ENCODE measurements at places on chromosomes 4 and X.
A peak's percentile ranks its signal among the peaks of the same experiment; 100 is the strongest.

GRCh38 chr4:189035654-189036053 is 896.4 kb downstream of the TRIML1 start:
- DNase-seq, result no peak

GRCh38 chrX:103674531-103675454 is 11.7 kb downstream of the MORF4L2 start:
- DNase-seq, result no peak

DNA sequence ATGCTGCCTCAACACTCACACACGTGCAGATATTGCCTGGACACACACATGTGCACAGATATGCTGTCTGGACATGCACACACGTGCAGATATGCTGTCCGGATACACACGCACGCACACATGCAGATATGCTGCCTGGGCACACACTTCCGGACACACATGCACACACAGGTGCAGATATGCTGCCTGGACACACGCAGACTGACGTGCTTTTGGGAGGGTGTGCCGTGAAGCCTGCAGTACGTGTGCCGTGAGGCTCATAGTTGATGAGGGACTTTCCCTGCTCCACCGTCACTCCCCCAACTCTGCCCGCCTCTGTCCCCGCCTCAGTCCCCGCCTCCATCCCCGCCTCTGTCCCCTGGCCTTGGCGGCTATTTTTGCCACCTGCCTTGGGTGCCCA is 14.7 kb downstream of the FGFRL1 start:
- DNase-seq, result peak; percentile 20

DNA sequence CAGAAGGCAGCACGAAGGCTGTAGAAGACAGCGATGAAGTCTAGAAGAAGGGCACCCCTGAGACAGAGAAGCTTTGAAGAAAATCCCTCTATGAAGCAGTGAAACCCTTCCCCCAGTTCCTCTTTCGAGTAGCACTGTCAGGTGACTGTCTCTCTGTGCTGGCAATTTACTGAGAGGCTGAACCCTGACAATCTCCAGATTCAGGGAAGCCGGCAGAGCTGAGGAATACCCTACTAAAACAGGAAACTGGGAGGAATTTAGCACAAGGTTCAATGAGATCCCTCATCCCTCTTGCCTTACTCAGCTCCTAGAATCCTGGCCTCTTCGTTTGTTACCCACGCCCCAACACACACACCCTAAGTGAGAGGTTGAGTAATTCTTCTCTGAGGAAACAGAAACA is 239.7 kb upstream of the NOCT start:
- DNase-seq, result no peak

DNA sequence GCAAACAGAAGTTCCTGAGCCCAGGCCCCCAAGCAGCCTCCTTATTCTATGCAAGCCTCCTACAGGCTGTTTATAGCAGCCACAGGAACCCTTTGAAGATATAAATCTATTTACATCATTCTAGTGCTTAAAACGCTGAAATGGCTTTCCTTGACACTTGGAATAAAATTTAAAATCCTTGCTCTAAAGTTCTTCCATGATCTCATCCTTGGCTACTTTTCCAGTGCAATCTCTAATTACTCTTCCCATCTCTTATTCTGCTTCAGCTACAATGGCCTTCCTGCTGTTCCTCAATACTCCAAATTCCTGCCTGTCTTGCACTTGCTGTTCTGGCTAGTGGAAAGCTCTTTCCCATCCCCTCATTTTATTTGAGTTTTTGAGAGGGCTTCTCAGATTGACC is 634.2 kb upstream of the NR3C2 start:
- DNase-seq, result no peak

DNA sequence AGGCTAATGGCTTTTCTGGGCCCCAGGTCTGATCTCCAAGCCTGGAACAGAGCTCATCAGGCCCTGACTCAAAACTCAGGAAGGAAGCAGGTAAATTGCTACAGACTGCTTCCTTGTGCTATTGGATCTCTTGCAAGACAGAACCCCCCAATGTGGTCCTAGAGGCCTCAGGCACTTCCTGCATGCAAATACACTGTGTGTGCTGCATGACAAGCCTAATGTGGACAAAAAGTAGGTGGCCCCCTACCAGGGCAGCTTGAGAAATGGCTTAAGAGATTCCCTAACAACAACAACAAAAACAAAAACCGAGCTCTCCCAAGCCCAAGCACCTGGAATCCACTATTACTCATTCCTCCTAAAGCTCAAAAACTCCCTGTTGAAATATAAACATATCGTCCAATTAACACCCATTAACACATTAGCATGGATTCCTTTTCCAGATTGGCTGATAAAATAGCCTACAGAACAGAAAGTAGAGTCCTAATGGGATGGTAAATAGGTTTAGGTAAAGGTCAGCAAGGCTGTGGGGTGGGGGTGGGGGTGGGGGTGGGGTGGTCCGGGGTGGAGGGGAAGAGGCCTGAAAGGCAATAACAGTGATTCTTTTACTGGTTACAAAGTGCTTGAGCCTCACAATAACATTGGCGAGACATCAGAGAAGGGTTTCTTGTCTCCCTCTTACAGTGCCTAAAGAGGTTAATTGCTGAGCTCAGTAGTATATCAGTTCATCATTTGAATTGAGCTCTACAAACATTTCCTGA is 24.1 kb upstream of the FGF16 start:
- no peak for DNase-seq

- no peak for DNase-seq
These were observed 475.5 kb downstream of the CCSER1 start for GRCh38 chr4:90602726-90603125.

- DNase-seq, result no peak
These were observed 15.4 kb upstream of the FAM9C start for GRCh38 chrX:13059637-13060499.

DNA sequence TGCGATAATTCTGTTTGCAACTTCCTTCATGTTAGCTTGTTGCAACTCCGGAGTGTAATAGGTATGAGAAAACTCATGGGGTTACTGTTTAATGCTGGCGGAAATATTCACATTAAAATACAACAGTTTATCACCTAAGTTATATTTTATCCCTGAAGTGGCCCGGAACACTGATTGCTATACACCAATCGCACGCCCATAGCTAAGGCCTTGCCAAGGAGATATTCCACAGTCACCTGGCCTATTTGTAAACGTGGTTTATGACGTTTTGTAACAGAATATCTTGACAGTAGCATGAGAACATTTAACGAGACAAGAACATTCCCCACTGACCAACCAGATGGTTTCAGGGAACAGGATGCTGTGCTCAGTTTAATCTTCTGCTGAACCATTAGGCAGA is 23.2 kb upstream of the FAM90A26 start:
- DNase-seq, result no peak

GRCh38 chr4:174521800-174522182 is 497 bp downstream of the HPGD start:
- DNase-seq, result no peak

DNA sequence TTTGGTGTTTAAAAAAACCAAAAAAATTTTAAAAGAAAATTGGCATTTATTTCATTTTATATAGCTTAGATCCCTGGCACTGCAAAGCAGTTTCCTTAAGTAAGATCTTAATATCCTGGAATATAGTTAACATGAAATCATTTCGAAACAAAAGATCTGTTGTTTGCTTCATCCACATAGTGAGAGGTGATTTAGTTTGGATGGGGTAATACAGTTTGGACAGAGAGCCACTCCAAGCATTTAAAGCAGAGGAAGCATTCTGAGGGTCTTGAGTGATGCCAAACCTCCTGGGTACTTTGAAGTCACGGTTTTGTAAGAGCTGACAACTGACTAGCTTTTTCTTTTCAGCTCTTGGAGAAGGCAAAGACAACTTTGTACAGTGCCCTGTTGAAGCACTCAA is 28.7 kb downstream of the NOCT start:
- DNase-seq, result peak; percentile 19

- no peak for DNase-seq
These were observed 823 bp upstream of the MAN2B2 start for GRCh38 chr4:6573986-6574746.

DNA sequence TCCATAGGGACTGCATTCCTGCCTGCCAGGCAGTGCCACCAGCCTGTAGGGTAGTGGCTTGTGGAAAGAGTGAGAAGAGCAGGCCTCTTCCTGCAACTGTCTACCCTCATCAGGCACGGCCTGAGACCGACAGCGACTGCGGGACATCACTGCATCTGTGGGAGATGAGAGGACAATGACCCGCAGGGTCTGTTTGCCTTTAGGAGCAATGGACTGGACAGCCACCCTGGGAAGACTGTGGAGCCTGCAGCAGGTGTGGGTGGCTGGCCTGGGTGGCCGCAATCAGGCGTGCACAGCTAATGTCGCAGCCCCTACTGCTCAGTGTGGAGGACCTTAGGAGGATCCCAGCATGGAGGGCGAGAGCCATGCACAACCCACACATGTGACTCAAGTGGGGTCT is 227.9 kb downstream of the PTTG2 start:
- DNase-seq, result no peak

- DNase-seq, result no peak
These were observed 170.1 kb downstream of the LARP7 start for GRCh38 chr4:112807083-112807482.

- DNase-seq, result peak; percentile 27
These were observed 105.9 kb downstream of the SH3RF1 start for GRCh38 chr4:169164669-169165415.

- DNase-seq, result no peak
These were observed 42.5 kb upstream of the TLR2 start for GRCh38 chr4:153641532-153641931.

GRCh38 chr4:15695729-15696128 is 7.1 kb upstream of the BST1 start:
- DNase-seq, result no peak

DNA sequence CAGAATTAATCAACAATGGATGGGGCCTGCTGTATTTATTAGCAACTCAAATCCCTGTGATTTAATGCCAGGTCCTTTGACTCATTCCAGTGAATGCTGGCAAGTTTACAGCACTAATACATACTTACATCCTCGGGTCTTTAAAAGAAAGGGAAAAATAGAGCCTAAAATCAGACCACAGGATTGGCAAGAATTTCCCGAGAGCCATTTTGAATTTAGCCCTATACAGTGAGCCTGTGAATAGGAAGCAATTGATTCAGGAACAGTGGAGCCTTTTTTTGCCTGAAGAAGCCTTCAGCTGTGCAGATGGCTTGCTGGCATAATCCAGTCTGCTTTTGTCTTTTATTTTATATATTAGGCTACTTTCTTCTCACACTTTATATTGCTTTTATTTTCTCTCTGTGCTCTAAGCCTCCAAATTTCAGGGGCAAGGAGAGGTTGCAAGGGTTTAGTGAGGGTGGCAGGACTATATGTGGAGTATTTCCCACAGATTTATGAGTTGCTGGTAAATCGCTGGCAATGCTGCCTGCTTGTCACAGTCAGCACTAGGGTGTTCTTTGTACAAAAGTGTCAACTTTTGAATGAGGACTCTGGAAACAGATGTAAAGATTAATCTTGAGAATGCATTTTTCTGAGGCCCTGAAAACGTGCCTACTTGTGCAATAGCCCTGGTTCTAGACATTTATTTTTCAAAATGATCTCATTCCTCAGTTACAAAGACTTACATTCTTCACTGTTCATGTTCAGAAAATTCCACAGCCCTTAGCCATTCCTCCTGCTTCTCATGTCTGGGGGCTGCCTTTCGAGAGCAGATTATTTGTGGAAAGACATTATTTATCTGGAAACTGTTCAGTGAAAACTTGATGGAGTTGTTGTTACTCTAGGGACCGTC is 303.5 kb downstream of the SPRY1 start:
- peak; percentile 98 for DNase-seq

GRCh38 chr4:147123146-147123545 is 177.5 kb upstream of the TTC29 start:
- DNase-seq, result no peak

- DNase-seq, result no peak
These were observed 52.1 kb upstream of the CAPN6 start for GRCh38 chrX:111322231-111322855.

- peak; percentile 84 for DNase-seq
These were observed 353.0 kb downstream of the IDS start for GRCh38 chrX:149151805-149152757.

- peak; percentile 75 for DNase-seq
These were observed 53.0 kb downstream of the DCUN1D4 start for GRCh38 chr4:51895816-51896408.

GRCh38 chrX:113743069-113743468 is 840.8 kb upstream of the HTR2C start:
- DNase-seq, result no peak

DNA sequence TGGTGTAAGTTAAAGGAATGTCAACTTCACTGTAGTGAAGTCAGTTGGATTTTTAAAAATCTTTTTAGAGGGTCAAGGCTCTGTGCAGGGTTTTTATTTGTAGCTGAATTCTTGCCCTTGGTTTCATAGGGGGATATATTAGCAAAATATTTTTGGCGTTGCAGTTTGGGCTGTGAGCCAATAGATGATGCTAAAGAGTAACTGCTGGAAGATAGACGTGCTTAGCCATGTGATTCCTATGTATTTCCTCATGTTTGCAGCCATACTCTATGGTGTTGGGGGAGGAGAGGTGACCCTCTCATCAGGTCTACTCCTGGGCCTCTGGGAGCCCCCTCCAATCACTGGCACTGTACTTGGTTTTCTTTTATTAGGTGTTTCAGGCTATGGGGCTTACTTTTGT is 246.7 kb upstream of the ARHGAP24 start:
- no peak for DNase-seq

- DNase-seq, result peak; percentile 72
These were observed 14.1 kb upstream of the STX18 start for GRCh38 chr4:4555916-4556315.

- no peak for DNase-seq
These were observed 49.7 kb upstream of the GATB start for GRCh38 chr4:151810476-151810875.

GRCh38 chrX:1249101-1249887 is 19.3 kb upstream of the CSF2RA start:
- no peak for DNase-seq

DNA sequence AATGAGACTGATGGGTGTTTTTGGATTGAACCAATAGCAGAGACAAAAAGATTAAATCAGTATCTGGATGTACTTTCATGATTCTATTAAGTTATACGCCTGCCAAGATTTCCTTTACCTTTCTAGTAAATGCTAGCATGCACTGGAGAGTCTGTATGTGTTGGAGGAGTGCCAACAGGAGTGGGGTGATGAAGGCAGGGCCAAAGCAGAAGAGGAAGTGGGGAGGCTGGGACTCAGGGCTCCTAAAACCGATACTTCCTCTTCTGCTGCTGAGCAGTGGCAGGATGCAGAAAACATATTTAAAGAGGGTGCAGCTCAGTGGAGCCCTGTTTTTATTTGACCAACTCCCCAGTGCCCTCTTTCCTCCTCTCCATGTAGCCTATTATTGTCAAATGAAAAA is 5.6 kb downstream of the CYSLTR1 start:
- no peak for DNase-seq

GRCh38 chrX:17703201-17703600 is 34.1 kb upstream of the SCML1 start:
- DNase-seq, result no peak

DNA sequence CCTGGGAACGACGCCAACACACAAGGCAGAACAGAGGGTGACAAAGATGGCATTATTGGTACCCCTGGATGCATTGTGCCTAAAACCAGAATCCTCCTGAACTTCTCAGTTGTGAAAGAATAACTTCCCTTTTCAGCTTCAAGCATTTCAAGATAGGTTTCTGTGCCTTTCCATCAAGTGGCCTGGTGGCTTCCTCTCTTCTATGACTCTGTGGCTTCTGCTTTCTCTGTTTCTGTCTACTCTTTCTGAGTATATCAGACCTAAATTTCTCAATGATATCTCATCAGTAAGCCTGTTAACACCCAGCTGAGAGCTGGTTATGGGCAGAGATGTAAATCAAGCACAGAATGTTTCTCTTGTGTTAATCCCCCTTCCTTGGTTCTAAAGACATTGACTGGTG is 21.4 kb upstream of the FAM9B start:
- DNase-seq, result no peak
